ENCODE measurements at places on chromosomes 3 and 15.

DNA sequence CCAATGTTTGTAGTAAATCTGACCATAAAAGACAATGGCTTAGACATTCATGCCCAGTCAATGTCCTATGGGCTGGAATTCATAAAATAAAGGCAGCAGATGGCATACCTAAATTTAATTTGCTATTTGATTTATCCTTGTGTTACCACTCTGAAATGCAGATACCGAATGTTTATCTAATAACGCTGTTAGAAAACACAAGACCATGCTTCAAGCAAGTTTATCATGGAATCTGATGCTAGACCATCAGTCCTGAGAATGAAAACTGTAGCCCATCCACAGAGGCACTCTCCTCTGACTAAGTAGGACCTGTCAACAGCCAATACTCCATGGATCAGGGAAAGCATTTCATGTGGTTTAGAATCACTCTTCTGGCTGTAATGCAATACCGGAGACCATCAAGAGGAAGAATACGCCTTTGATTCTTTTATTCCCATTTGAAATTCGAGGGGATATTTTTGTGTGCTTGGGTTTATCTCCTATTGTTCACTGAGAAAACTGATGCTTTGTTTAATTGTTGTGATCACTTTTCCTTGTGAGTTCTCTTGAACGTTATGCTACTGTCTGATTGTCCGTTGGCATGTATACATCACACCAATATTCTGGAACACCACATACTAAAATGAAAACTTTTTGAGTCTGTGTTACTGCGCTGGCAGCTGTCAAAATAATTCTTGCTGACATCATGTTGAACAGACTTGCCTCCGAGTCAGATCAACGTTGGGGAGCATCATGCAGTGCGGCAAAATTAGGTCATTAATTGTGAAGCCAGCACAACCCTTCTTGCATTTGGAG, 12.1 kb upstream of the CPB1 start:
- DNase-seq = no peak

- DNase-seq = no peak
Measured at GRCh38 chr15:73950479-73950830, 24.2 kb downstream of the LOXL1 start.

DNA sequence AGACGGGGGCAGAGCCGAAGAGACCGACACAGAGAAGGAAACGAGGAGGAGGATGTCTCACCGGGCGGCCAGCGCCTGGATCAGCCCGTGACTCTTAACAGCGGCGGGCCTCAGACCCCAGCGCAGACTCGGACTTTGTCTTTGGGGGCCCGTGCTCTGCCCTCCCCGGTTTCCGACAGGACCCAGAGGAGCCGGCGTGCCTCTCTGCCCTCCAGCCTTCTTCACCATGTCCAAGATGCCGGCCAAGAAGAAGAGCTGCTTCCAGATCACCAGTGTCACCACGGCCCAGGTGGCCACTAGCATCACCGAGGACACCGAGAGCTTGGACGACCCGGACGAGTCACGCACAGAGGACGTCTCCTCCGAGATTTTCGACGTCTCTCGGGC, 1.0 kb downstream of the TSC22D2 start:
- DNase-seq = peak; percentile 70

DNA sequence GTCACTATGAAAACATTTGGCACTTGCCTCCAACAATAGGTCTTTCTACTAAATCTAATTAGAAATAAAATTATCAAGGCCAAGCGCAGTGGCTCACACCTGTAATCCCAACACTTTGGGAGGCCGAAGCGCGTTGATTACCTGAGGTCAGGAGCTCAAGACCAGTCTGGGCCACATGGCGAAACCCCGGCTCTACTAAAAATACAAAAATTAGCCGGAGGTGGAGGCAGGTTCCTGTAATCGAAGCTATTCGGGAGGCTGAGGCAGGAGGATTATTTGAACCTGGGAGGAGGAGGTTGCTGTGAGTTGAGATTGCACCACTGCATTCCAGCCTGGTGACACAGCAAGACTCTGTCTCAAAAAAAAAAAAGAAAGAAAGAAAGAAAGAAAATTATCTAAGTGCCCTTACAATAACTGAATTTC, 1.6 kb upstream of the PLD1 start:
- no peak for DNase-seq

- no peak for DNase-seq
Measured at GRCh38 chr15:70495991-70496599, 267.3 kb downstream of the UACA start.

GRCh38 chr3:135226057-135226456, 431.0 kb downstream of the EPHB1 start:
- DNase-seq = no peak

- no peak for DNase-seq
Measured at GRCh38 chr15:101407439-101407838, 82.1 kb downstream of the PCSK6 start.

DNA sequence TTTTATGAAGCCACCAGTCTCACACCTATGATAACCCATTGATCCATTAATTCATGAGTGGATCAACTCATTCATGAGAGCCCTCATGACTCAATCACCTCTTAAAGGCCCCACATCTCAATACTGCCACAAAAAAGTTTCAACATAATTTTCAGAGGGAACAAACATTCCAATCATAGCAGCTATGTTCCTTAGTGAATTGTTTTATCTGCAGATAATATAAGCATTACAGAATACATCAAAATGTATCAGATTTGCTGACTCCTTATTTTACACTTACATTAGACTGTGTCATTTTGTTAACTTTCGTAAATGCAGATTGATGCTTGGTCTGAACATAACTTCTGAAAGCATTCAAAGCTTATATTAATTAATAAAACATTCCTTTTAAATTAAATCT, 155.3 kb upstream of the MBNL1 start:
- no peak for DNase-seq

- peak; percentile 63 for DNase-seq
Measured at GRCh38 chr15:31554261-31554660, 227.6 kb downstream of the KLF13 start.

DNA sequence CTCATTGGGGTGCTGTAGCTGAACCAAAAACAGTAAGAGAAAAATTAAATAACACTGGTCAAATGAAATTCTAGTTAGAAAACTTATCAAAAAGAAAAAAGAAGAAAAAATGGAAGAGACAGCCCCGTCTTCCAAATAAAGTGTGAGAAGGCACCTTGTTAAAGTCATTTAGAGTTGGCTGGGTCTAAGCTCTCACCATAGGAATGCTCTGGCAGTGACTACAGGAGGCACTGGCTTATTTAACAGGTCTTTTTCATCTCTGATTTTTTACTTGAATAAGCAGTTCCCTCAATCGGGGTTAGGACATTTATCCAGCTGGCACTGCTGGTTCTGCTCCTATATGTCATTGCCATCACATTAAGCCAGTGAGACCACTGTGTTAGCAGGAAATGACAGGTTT, 1.6 kb upstream of the ABI3BP start:
- no peak for DNase-seq

GRCh38 chr3:117631781-117632180, 922.2 kb downstream of the TUSC7 start:
- no peak for DNase-seq

Data from right forelimb (tissue), 1 donor.